ENCODE measurements at places on chromosomes 3 and 15.

DNA sequence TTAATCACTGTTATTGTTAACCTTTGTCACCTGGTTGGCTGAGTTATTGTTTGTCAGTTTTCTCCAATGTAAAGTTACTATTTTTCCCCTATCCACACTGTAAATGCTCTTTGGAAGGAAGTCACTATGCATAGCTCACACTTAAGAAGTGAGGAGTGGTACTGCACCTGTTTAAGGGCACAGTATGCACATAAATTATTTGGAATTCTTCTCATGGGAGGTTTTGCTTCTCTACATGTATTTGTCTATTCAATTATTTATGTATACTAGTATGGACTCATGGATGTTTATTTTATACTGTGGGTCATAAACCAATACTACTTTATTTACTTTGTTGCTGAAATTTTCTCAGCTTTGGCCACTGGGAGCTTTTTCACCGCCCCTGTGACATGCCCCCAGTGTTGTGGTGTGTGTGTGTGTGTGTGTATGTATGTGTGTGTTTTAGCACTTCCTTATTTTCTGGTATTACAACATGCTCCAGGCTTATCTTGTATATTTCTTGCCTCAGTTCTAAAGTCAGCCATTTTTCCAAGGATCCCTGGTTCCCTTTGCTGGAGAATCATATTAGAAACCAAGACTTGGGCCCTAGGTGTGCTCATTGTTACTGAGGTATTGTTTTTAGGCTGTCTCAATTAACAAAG is 290.5 kb downstream of the KBTBD8 start:
- peak; percentile 71 for DNase-seq

GRCh38 chr3:141063831-141064230 is 12.7 kb downstream of the SPSB4 start:
- DNase-seq = peak; percentile 45

DNA sequence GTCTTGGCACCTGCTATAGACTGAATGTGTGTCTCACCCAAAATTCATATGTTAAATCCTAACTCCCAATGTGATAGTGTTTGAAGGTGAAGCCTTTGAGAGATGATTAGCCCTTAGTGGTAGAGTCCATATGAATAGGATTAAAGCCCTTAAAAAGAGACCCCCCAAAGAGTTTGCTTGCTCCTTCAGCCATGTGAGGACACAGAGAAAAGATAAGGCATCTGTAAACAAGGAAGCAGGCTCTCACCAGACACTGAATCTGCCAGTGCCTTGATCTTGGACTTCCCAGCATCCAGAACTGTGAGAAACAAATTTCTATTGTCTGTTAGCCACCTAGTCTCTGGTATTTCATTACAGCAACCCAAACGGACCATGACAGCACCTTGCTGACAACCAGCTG is 16.6 kb downstream of the KPNA1 start:
- no peak for DNase-seq

DNA sequence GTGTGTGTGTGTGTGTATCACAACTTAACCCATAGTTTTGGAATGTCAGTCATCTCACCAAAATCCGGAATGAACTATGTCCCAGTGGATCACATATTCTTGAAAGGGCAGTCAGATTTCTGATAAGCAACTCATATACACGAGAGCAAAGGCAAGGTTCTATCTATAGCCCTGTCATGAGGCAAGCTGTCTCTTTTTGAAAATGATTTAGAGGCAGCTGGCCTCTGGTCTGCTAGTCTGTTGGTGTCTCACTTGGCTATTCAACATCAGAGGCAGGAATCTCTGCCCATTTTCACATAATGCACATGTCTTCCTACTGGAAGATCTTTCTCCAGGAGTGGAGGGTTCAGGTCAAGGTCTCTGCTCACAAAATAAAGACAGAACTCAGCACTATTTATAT is 79.8 kb downstream of the CNTN6 start:
- no peak for DNase-seq

- DNase-seq = no peak
Observed at GRCh38 chr3:37806505-37807200, 55.0 kb upstream of the CTDSPL start.

DNA sequence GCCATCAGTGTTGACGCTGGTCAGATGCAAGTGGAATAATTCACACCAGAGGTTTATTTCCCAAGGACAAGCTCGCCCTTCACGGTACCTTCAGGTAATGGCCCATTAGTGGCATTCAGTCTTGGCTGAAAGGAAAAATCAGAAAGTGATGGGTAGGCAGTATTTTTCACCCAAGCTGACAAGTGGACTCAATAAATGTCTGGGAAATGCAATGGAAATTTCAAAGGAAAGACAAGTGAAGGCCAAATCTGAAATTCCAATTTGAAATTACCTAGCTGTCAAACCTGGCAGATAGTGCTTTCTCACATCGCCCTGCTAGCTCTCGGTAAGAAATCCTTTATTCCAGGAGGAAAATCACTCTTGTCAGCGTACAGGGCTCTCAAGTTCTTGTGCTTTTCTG is 413.5 kb downstream of the OCA2 start:
- no peak for DNase-seq

GRCh38 chr3:122755491-122755890 is 38.1 kb downstream of the HSPBAP1 start:
- no peak for DNase-seq

- DNase-seq = peak; percentile 94
Observed at GRCh38 chr15:89090791-89091626, 2.8 kb downstream of the ABHD2 start.

GRCh38 chr15:66646799-66647198 is 55.2 kb upstream of the SMAD6 start:
- no peak for DNase-seq

- DNase-seq = no peak
Observed at GRCh38 chr3:98326105-98326893, 27.4 kb upstream of the OR5K4 start.

DNA sequence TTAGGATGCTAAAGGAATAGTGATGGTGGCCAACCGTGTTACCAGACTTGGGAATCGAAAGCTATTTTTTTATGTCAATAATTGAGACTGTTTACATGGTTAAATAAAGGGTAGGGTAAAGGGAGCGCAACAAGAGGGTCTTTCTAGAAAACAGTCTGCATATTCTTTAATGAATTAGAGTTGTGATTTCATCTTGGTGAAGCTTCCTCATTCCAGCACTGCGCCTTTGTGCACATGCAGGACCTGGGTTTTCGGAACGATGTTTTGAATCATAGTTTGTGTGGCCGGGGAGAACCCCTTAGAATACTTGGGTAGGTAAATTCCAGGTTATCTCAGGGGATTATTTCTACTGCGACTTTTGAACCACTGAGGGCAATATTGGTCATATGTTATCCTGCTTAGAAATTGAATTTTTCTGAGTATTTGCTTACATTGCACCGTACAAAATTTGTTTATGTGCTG is 1.3 kb downstream of the PIK3CA start:
- peak; percentile 63 for DNase-seq

DNA sequence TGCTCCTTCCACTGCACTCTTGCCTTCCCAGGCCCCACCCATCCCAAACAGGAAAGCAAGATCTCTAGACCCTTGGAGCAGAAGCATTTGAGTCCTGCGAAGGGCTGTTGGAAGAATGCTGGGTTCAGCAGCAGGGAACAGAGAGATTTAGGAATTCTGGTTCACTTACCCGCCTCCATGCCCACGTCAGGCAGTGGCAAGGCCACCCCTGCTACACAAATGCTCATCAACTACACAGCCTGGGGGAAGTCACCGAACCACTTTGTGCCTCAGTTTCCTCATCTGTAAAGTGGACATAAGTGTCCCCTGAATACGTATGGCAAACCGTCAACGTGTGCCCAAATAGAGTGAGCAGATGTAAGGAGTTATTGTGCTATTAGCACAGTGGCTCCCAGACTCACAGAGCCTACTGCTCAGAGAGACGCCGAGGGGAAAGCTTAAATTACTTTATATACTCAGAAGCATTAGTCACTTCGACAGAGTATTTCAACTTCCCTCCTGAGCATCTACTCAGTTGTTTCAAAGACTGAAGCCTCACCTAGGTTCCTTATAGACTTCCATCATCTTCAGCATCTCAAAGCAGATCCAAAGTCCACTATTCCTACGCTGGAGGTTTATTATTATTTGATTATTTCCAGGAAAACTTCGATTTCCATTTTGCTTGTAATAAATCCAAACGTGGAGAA is 905 bp downstream of the HOMER2 start:
- no peak for DNase-seq

DNA sequence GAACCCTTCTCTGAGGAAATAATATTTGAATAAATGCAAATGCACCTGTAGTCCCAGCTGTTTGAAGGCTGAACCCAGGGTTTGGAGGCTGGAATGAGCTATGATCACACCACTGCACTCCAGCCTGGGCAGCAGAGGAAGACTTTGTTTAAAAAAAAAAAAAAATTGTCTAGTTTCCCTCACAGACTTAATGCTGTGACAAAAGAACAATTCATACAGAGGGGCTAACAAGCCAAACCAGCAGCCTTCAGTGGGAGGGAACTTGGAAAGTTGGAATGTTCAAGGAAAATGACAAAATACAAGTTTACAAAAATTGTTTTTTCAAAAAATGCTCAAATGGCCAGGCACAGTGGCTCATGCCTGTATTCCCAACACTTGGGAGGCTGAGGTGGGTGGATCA is 228.0 kb upstream of the CGNL1 start:
- no peak for DNase-seq

DNA sequence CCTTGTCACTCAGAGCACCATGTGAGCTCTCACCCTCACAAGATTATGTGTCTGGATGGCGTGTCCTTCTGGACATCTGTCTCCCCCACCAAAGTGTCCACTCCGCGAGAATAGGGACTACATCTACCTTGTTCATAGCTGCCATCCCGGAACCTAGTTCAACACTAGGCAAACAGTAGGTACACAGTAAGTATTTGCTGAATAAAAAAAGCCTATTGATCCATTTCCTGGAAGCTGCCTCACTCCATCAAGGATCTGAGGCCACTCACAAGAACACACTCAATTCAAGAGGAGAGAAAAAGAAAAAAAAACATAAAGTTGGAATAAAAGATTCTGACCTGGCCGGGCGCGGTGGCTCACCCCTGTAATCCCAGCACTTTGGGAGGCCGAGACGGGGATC is 11.2 kb upstream of the ALAS1 start:
- DNase-seq = no peak

GRCh38 chr15:101014921-101015841 is 96.0 kb downstream of the LRRK1 start:
- peak; percentile 79 for DNase-seq

- DNase-seq = no peak
Observed at GRCh38 chr3:11640009-11640673, 3.6 kb downstream of the VGLL4 start.

- no peak for DNase-seq
Observed at GRCh38 chr3:158560979-158561378, 10.0 kb upstream of the MLF1 start.

DNA sequence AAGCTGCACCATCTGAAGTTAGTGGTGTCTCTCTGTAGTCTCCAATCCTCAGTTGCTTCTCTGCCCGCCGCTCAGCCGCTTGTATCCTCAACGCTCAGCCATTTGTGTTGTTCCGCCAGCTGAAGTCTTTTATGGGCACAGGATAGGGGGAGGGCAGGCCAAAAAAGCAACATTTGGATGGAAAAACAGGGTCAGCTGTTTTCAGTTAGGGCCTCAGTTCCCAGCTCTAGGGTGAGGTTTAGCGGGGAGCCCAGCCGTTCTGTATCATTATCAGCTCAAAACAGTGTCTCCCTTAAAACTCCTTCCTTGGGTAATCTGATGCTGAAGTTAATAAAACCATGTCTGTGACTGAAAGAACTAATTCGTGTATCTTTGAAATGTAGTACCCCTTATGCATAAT is 329.5 kb upstream of the AZI2 start:
- DNase-seq = no peak

GRCh38 chr3:179837374-179837773 is 184.5 kb downstream of the USP13 start:
- DNase-seq = peak; percentile 26

DNA sequence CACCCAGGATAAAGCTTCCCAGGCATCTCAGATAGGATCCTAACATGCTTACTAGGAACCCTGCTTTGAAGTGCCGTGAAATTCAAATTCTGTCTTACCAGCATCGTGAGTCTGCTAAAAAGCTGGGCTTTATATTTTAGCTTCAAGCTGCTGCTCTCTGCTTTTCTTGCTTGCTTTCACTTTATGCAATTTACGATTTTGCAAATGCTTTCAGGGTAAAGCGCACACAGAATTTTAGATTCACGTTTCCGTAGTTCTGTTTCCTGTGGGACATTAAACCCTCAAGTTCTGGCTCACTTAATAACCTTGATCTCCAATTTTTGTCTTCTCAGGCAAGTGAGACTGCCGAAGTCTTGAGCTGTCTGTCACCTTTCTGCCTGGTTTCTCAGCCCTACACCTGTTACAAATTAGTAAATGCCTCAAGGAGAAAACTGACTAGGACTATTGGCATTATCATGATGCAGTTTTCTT is 170.5 kb upstream of the TGFBR2 start:
- DNase-seq = no peak

- no peak for DNase-seq
Observed at GRCh38 chr15:69793781-69794451, 303.8 kb downstream of the TLE3 start.

GRCh38 chr3:50478051-50478450 is 25.4 kb downstream of the CACNA2D2 start:
- no peak for DNase-seq

DNA sequence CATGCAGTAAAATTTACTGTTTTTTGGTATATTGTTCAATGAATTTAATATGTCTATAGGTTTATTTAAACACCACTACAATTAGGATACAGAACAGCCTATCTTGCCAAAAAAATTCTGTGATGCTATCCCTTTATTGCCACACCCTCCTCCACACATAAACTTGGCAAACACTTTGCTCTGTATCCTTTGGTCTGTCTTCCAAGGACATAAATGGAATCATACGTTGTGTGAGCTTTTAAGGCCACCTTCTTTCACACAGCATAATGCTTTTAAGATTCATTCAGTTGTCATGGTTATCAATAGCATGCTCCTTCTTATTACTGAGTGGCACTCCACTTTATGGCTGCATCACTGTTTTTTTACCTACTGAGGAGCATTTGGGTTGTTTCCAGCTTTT is 71.5 kb downstream of the CERS3 start:
- no peak for DNase-seq

DNA sequence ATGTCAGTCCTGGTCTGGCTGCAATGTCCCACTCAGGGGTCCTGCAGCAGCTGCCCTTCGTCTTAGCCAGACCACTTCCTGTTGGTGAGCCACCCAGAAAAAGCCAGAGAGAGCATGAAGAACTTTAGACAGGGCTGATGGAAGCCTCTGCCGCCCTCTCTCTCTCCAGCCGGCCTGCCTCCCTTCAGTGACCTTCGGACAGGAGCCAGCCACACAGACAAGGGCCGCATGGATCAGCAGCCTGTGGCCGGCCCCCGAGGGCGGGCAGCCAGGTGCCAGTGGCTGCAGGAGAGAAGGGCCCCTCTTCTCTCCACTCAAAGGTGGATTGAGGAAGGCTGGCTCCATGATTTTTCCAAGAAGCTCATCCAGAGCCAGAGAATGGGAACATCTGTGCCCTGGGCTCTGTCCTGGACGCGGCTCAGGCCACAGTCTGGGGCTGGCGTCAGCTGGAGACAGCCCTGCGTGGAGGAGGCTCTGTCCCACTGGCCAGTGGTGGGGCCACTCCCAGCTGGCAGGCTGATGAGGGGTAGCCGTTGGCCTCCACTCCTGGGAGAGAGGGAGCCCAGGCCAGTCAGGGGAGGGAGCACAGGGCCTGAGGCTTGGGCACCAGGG is 42.9 kb downstream of the ISG20 start:
- DNase-seq = no peak
